ENCODE measurements at places on chromosomes 7 and 10. TPM values are rescaled to one million over a fixed set of nuclear protein-coding genes. Genes with fewer than 3 reads are reported as not detected.

Gene OGDHL
- 2.8 TPM for total RNA-seq

Gene HYAL4
- not detected for total RNA-seq

Gene NUTM2B
- total RNA-seq = 0.54 TPM

Gene RELN
- not detected for total RNA-seq

DNA sequence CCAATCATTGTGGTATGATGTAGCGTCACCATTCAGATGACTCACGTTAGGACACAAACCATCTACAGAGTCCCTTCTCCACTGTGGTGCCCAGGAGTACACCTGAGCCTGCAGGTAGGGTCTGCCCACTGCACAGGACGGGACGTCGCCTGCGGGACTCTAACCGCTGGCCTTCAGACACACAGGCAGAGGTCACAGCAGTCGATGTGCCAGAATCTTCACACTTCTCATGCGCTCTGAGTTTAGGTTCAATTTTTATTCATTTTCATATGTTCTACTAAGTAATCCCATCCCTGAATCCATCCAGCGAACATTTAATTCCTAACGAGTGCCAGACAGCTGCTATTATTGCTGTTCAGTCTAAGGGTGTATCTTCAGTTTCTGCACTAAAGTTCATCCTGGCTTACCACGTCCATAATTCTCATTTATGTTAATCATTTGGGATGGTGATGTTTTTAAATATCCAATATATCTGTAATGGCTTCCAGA lies 73.3 kb downstream of the CXCL12 start:
- H3K36me3 ChIP-seq = no peaks in the 10 kb centered on the region
- no peak for DNase-seq
- H3K27me3 ChIP-seq = peaks cover 5% of the 10 kb centered on the region
- no peak overlapping the region for H3K4me3 ChIP-seq

DNA sequence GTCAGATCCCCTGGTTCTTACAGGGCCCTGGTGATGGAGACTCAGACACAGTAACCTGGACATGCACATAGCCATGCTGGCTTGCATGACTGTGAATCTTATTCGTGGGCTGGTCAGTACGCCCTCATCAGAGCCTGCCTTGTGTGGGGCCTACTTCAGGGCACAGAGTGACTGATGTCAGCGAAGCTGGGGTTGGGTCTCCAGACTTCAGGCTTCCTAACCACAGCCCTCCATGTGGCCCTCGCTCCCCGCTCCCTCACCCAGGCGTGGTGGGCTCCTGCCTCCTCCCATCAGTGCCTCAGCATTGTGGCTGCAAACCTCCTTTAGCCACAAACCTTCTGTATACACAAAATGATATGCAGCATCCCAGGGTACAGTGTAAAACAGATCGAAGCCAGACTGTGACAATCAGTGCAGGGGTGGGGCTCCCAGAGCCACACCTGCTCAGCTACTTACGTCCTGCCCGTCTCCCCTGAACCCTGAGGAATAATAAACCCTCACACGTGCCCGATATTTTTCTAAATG lies 7.1 kb upstream of the C10orf105 start:
- peak overlapping the region; percentile 59 for H3K4me3 ChIP-seq
- peaks cover 60% of the 10 kb centered on the region for H3K4me1 ChIP-seq
- DNase-seq = peak; percentile 18
- peak overlapping the region; percentile 99 for H3K27ac ChIP-seq

DNA sequence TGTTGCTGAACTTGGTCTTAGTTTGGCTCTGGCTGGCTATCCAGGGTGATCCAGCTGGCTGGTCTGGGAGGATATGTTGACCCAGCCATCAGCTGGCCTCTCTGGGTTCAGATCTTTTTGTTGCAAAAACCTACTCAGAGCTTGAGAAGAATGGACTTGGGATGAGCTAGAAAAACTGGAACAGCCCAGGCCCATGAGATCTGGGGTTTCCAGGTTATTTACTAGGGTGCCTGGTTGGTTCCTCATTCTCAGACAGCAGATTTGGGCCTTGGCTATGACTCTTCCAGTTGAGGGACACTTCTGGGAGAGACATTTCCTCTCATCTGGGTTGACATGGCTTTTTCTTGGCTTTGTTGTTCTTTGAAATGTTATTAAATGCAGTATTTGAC lies 116.6 kb downstream of the ADCY1 start:
- no peak for DNase-seq
- H3K27me3 ChIP-seq = no peaks in the 10 kb centered on the region
- H3K36me3 ChIP-seq = no peaks in the 10 kb centered on the region
- no peaks in the 10 kb centered on the region for H3K4me1 ChIP-seq

DNA sequence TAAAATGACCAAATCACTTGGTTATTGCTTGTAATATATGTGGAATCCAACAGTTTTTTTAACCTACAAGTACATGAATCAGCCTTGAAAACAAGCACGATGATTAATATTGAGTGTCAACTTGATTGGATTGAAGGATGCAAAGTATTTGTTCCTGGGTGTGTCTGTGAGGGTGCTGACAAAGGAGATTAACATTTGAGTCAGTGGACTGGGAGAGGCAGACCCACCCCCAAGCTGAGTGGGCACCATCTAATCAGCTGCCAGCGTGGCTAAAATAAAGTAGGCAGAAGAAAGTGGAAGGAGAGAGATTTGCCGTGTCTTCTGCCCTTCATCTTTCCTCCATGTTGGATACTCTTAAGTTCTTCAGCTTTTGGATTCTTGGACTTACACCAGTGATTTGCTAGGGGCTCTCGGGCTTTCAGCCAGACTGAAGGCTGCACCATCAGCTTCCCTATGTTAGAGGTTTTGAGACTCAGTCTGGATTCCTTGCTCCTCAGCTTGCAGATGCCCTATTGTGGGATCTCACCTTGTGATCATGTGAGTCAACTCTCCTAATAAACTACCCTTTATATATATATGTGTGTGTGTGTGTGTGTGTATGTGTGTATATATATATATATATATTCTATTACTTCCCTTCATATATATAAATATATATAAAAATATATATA lies 118.4 kb upstream of the WDR11 start:
- no peak overlapping the region for H3K4me3 ChIP-seq
- H3K27ac ChIP-seq = no peak overlapping the region
- no peaks in the 10 kb centered on the region for H3K36me3 ChIP-seq

- no peak overlapping the region for H3K4me3 ChIP-seq
- no peaks in the 10 kb centered on the region for H3K4me1 ChIP-seq
These were observed 19.8 kb upstream of the DNAAF5 start for GRCh38 chr7:706721-707120.

- H3K36me3 ChIP-seq = peaks cover 11% of the 10 kb centered on the region
- H3K4me1 ChIP-seq = no peaks in the 10 kb centered on the region
- H3K27me3 ChIP-seq = peaks cover 27% of the 10 kb centered on the region
- no peak for DNase-seq
- no peak overlapping the region for H3K27ac ChIP-seq
These were observed 1.6 kb downstream of the DPYSL4 start for GRCh38 chr10:132188331-132188730.

- no peak overlapping the region for H3K27ac ChIP-seq
- no peaks in the 10 kb centered on the region for H3K4me1 ChIP-seq
- no peaks in the 10 kb centered on the region for H3K36me3 ChIP-seq
- no peak overlapping the region for H3K4me3 ChIP-seq
These were observed 31.7 kb downstream of the GALNTL5 start for GRCh38 chr7:151987748-151988529.

Data from activated T-helper 1 cell treated with anti-CD3 and anti-CD28 coated beads, Interleukin-12 subunit alpha, Interleukin-12 subunit beta, Interleukin-2, Interleukin-4 antibody, amounts not matched to agents 30 ng/mL and 10 ng/mL and 1 ng/mL, durations not matched to agents 14 hours and 24 hours and 36 hours (primary cell).